ENCODE measurements at places on chromosomes 16 and 17.

DNA sequence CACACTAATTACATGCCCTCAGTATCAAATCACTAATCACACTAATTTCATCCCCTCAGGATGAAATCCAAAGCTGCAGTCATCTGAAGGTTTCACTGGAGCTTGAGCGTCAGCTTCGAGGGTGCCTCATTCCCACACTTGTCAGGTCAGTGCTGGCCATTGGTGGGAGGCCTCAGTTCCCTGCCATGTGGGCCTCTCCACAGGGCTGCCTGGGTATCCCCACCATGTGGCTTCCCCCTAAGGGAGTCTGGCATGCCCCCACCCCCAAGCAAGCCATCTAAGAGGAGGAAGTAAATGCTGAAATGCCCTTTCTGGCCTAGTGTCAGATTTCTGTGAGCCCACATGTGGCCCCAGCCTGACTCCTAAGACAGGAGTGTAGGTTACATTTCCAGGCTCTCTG lies 78.6 kb upstream of the CDH5 start:
- no peak for DNase-seq

- DNase-seq = no peak
Observed at GRCh38 chr16:85968041-85968920, 69.3 kb downstream of the IRF8 start.

- DNase-seq = no peak
Observed at GRCh38 chr16:6190776-6191175, 1093.2 kb upstream of the EEF2KMT start.

DNA sequence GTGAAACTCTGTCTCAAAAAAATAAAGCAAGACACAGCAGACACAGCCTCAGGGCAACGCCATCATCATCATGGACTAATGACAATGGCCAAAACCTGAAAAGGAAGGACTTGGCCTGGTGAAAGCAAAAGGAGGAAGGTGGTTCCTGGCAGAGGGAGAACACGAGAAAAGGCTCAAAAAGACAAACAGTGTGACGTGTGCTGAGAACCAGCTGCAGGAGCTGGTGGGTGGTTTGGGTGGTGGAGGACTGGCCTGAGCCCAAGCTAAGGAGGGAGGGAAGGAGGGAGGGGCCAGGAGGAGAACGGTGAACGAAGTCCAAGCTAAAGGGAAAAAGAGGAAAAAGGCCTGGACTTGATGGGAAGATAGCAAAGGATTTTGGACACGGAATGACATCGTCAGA lies 85.1 kb downstream of the SLC39A11 start:
- DNase-seq = peak; percentile 59

DNA sequence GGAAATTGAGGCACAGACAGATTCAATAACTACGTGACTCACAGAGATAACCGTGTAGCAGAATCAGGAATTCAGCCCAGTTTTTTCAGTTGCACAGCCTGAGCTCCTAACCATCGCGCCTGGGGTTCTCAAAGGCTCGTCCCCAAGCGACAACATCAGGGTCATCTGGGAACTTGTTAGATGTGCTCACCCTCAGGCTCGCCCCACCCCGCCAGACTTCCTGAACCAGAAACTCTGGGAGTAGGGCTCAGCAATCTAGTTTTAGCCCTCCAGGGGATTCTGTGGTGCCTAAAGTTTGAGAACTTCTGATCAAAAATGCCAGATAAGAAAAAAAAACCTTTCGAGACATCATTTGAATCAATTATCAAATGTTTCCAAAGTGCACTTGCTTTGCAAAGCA lies 559.8 kb downstream of the WWOX start:
- DNase-seq = no peak

DNA sequence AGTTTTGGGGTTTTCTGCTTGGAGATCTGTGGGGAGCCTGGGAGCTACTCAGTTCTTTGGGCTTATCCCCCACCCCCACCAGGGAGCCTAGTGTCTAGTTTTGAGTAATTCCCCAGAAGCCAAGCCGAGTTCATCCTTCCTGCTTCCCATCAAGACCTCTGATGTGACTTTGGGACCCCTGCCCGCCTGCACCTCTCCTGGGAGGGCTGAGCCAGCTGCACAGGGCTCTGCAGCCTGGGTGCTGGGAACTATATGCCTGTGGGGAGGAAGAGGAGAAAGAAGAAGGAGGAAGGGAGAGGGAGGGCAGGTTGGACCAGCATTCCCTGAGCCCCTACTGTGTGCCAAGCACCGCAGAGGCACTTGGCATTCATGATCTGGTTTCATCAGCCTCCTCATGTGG lies 178.9 kb downstream of the TMEM132E start:
- no peak for DNase-seq

GRCh38 chr16:11613381-11614303 lies 26.9 kb upstream of the LITAF start:
- no peak for DNase-seq

- peak; percentile 28 for DNase-seq
Observed at GRCh38 chr16:1331712-1332617, 1.5 kb upstream of the BAIAP3 start.

GRCh38 chr16:55437625-55438024 lies 41.4 kb upstream of the MMP2 start:
- peak; percentile 75 for DNase-seq

- no peak for DNase-seq
Observed at GRCh38 chr17:29346462-29346861, 43.7 kb upstream of the TAOK1 start.
